Motor neuron (in vitro differentiated cells): ENCODE measurements at places on chromosomes 11 and 22.
A peak's percentile ranks its signal among the peaks of the same experiment; 100 is the strongest.

DNA sequence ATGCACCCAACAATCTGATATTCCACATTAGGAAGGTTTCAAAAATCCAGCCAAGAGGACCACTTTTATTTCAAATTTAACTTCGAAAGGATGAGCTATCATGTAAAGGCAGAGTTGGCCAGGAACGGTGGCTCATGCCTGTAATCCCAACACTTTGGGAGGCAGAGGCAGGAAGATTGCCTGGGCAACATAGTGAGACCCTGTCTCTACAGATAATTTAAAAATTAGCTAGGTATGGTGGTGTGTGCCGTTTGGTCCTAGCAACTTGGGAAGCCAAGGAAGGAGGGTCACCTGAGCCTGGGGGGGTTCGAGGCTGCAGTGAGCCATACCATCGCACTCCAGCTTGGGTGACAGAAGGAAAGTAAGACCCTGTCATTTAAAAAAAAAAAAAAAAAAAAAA is 96.7 kb downstream of the CADM1 start:
- ATAC-seq = no peak

- ATAC-seq = peak; percentile 11
Observed at GRCh38 chr11:8352876-8353505, 89.3 kb upstream of the LMO1 start.

- no peak for ATAC-seq
Observed at GRCh38 chr11:34488855-34489557, 24.6 kb downstream of the ELF5 start.

DNA sequence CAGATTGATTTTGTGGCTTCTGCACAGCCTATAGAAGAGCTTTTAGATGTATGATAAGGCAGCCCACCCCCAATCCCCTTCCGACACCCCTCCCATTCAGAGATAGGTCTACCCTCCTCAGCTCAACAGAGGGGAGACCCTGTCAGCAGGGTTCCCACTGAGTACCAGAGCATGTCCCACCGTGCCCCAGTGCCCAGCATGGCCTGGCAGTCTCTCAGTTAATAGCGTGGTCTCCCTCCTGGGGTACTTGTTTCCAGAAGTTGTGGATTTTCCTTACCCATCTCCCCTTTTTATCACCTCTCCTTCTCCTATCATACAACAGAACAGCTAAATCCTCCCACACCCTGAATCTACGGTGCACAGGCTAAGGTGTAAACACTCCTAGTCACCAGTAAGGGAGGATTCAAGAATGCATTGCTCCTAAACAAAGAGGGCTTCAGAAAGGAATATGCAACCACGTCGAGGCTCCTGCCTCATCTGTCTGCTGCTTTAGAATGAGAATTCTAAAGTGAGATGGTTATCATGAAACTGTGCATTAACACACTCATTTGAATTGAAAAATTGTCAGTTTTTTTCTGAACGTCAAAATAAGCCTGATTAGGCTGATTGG is 6.7 kb downstream of the PLAAT2 start:
- no peak for ATAC-seq

- ATAC-seq = no peak
Observed at GRCh38 chr11:37503411-37504059, 905.5 kb upstream of the RAG2 start.
